ENCODE measurements at places on chromosomes 12 and 14.

- no peak for DNase-seq
These were observed 42.5 kb upstream of the CATSPERB start for GRCh38 chr14:91774140-91775096.

DNA sequence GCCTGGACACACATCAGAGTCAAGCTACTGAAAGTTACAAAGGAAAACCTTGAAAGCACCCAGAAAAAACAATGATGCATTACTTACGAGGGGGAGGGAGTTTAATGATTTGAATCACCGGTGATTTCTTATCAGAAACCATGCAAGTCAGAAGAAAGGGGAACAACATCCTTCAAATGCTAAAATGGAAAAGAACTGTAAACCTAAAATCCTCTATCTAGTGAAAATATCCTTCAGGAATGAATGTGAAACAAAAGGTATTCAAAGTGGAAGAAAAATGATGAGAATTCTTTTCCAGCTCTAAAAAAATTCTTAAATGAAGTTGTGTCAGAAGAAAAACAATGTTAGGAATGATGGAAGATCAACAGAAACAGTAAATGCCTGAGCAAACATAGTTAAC, 16.8 kb downstream of the SCAF11 start:
- DNase-seq: no peak

DNA sequence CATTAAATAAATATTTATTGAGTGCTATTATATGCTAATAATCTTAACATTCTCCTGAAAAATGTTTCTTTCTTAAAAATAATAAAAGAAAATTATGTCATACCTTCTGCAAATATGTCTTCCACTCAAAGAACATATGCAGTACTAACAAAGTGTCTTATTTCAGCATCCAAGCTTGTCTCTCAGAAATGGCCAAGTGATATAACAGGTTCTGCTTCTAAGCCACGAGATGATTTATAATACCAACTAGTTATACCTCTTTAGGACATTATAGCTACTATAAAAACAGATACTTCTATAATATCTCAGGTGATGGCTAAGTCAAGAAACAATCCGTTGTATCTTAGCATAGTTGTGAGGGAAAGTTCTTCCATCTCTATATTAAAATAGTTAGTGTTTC, 128.1 kb upstream of the ARID2 start:
- DNase-seq: no peak

- DNase-seq: no peak
These were observed 27.6 kb downstream of the GALNT4 start for GRCh38 chr12:89497005-89497404.

DNA sequence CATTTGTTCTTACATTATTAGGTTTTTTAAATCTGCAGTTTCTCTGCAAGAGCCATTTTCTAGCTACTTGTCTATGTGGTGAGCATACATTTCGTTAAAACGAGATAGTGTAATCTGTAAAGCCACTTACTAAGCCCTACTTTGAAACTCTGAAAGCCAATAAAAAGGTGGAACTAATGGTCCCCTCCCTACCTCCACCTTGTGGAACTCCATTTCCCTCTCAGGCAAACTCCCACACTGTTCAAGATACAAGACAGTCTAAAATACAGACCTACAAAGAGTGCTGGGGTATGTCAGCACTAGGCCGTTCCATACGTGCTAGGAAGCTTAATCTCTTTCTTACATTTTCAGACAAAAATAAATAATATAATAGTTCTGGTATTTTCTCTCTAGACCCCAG, 74.1 kb downstream of the DUSP6 start:
- no peak for DNase-seq

GRCh38 chr12:12442548-12443071, 85.7 kb downstream of the BORCS5 start:
- no peak for DNase-seq

DNA sequence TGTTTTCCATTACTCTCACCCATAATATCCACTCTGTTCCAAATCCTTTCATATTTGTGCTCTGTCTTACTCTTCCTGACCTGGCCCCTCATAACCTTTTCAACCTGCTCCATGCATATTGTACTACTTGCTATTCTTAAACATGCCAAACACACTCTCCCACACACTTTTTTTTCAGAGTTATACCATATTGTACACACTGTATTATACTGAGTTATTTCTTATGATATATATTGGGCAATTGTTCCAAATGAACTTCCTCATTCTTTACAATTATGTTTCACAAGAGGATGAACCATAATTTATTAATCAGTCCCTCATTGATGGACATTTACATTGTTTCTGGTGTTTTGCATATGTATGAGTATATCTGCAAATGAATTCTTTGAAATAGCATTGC, 18.5 kb downstream of the ATL1 start:
- DNase-seq: no peak

DNA sequence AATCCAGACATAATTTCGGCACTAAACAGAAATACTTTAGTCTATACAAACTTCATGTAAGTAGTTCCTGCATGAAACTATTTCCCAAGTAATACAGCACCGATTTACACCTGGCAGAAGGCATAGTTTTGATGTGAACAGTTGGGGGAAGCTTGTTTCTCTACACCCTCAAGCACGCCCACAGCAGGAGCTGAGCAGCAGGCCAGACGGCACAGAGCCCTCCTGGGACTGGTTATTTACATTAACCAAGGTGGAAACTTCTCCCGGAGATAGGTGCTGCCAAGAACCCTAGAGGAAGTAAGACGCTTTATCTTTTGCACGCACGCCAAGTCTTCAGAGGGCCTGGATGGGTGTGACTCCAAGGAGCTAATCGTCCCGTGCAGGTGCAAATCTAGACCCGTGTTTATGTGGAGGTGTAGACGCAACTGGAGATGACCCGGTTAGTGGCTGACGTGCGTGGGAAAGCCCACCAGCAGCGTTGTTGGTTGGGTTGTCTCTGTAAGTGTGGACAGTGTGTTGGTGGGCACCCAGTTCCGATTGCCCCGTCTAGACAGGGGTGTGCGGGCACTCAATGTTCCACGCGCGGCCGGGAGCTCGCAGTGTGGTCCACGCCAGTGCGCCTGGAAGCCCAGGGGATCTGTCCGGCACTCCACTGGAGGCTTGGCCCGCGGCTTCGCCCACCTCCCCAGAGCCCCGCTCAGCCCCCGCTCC, 767 bp upstream of the TCP11L2 start:
- DNase-seq: peak; percentile 79

DNA sequence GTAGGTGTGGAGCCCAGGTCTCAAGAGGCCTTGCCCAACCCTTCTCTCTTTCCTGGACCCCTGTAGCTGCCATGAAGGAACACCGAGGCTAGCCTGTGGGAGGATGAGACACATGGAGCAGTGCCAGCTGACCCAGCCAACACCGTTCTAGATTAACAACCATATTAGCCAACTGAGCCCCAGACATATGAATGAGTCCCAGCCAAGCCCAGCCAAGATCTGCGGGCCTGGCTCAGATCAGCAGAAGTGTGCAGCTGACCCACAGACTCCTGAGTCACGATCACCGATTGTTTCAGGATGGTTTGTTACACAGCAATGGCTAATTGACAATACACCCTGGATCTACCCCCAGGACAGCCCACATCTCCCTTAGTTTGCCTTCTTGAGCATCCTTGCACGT, 82.1 kb downstream of the NTF3 start:
- DNase-seq: no peak

- no peak for DNase-seq
These were observed 44.8 kb downstream of the PZP start for GRCh38 chr12:9163392-9163791.

- DNase-seq: no peak
These were observed 124.0 kb upstream of the TMEM132D start for GRCh38 chr12:130027798-130028197.
